Natural killer cell (primary cell): ENCODE measurements at places on chromosomes 2 and 18. TPM values are rescaled to one million over a fixed set of nuclear protein-coding genes. Genes with fewer than 3 reads are reported as not detected.

NYAP2 gene
- not detected for total RNA-seq

DSG1 gene
- not detected for total RNA-seq

SERPINB2 gene
- not detected for total RNA-seq

ZNF804A gene
- total RNA-seq, result not detected

CHAC2 gene
- total RNA-seq, result 1.5 TPM

CHN1 gene
- 0.80 TPM for total RNA-seq

ABCB11 gene
- total RNA-seq, result 0.48 TPM

PAIP2B gene
- total RNA-seq, result 3.4 TPM

LOXHD1 gene
- 0.48 TPM for total RNA-seq

DUSP2 gene
- total RNA-seq, result 432 TPM

SERPINB13 gene
- not detected for total RNA-seq

CCDC85A gene
- total RNA-seq, result not detected

CCDC178 gene
- not detected for total RNA-seq

HES6 gene
- total RNA-seq, result 11.3 TPM

EVA1A gene
- total RNA-seq, result not detected

TTN gene
- total RNA-seq, result 3.7 TPM

PLEKHM3 gene
- total RNA-seq, result 21.7 TPM

CMPK2 gene
- total RNA-seq, result 5.8 TPM

R3HDM1 gene
- 34.9 TPM for total RNA-seq

PJVK gene
- total RNA-seq, result 2.7 TPM

ANKRD39 gene
- 22.3 TPM for total RNA-seq

RFX8 gene
- not detected for total RNA-seq

BOLL gene
- total RNA-seq, result not detected

IL1RN gene
- total RNA-seq, result 0.52 TPM

LYPD6 gene
- total RNA-seq, result not detected

KLHL14 gene
- total RNA-seq, result not detected

ATP8B1 gene
- not detected for total RNA-seq

EPAS1 gene
- 2.1 TPM for total RNA-seq

TIMM21 gene
- 17.3 TPM for total RNA-seq

ALPI gene
- total RNA-seq, result not detected

POTEJ gene
- not detected for total RNA-seq

IL37 gene
- total RNA-seq, result not detected

AOX1 gene
- total RNA-seq, result not detected
